ENCODE measurements at places on chromosomes 13 and 19.

DNA sequence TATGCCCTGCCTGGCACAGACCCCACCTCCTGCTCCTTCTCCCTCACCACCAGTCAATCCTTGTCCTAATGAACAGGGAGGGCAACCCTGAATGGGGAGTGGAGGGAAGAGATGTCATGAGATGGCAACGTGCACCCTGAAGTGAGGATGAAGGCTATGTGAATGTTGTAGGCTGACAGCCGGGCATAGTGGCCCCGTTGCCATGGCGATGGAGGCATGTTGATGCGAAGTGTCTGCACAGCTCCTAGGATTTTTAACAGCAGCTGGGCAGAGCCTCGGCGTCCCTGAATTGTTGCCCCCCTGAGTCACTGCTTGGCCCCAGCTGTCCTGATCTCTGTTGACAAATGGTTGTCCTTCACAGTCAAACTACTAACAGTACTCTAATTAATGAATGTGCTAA lies 4.8 kb upstream of the ALOX5AP start:
- DNase-seq, result no peak

- DNase-seq, result peak; percentile 44
Measured at GRCh38 chr13:23384111-23384510, 49.4 kb downstream of the SACS start.

DNA sequence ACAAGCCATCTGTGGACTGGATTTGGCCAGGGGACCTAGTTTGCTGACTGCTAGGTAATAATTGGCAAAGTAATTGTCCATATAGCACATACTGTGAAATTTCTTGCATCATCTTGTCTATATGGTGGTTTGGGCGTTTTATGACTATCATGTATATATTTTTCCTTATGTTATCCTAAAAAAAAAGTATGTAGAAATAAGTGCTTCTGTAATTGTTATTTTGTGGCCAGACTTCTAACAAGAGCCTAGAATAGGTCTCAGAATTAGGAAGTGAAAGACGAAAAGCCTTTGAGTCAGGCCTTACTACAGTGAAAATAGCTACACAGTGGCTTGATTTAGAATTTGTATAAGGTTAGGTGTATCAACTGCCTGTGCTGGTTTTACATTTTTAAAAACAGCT lies 4.2 kb downstream of the FNDC3A start:
- DNase-seq, result no peak

DNA sequence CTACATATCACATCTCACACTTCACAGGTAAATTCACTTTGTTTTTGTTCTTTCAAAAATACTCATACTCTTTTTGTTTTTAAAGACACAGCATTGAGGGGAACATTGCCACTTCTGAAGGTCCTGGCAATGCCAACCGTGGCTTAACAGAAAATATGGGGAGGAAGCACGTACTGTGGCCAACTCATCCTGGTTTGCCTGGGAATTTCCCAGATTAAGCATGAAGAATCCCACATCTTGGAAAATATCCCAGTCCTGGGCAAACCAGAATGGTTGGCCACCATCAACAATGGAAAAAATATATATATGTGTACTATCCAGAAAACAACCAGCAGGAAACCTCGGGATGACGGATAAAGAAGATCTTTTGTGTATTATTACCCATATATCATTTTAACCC lies 1032.2 kb upstream of the SLC10A2 start:
- DNase-seq, result no peak

- no peak for DNase-seq
Measured at GRCh38 chr13:64538711-64539110, 2691.4 kb downstream of the PCDH9 start.

DNA sequence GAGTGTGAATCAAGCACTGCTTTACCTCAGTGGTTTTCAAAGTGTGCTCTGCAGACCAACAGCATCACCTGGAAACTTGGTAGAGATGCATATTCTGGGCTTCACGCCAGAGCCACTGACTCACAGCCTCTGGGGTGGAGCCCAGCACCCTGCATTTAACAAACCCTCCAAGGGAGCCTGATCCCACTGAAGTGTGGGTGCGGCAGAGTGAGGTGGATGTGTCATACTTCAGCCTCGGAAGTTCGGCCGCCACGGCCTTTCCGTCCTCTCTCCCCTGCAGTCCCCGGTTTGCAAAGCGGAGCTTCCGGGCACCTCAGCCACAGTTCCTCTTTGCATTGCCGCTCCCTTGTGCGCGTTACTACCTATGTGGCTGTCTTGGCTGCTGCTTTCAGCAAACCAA lies 33.3 kb upstream of the MICU2 start:
- peak; percentile 29 for DNase-seq

DNA sequence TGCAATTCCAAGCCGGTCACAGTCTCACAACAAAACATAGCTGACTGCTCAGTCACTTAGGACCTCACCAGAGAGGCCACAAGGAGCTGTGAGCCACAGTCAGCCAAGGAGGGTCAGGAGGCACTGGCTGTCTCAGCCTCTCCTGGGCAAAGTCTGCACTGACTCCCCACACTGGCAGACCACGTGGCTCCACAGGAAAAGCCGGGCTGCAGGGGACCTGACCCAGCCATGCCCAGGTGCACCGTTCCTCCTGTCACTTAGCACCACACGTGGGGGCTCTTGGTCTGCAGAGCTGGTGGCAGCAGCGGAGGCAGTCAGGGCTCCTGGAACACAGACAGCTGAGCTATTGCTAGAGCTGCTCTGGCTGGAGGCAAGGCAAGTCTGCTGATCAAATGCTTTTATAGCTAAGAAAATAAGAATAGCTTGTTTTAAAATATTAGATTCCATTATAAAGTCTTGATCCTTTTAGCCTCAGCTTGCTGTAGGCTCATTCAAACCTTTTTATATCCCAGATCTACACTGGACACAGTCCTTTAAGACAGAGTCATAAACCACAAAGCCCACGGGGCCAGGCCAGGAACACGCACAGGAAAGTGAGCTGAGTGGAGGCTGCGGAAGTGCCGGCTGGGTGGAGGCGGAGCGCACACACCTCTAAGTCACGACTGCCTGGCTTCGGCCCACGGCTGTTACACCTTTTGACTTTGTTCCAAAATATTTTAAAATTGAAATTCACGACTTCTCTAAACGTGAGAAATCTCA lies 744.1 kb downstream of the UQCRFS1 start:
- DNase-seq, result peak; percentile 58

GRCh38 chr19:4043401-4043800 lies 23.3 kb downstream of the ZBTB7A start:
- no peak for DNase-seq

DNA sequence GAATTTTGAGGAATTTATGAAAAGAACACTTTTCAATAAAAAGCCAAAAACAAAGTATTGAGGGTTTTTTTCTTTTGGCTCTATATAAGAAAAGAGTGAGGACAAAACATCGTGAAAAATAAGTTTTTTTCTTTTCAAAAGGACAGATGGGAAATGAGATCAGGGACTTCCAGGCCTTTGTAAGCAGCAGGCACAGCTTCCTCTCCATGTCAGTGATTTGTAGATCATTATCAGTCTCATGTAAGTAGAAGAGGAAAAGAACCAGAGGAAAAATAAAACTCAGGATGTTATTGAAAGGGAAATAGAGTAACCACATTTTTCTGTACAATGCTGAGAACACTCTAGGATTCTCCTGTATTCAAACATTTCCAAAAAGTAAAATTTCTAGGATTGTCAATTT lies 29.9 kb downstream of the DOCK9 start:
- DNase-seq, result no peak

GRCh38 chr13:27135023-27135422 lies 36.6 kb downstream of the USP12 start:
- DNase-seq, result no peak

GRCh38 chr13:99797691-99798090 lies 173.9 kb downstream of the ZIC5 start:
- no peak for DNase-seq

DNA sequence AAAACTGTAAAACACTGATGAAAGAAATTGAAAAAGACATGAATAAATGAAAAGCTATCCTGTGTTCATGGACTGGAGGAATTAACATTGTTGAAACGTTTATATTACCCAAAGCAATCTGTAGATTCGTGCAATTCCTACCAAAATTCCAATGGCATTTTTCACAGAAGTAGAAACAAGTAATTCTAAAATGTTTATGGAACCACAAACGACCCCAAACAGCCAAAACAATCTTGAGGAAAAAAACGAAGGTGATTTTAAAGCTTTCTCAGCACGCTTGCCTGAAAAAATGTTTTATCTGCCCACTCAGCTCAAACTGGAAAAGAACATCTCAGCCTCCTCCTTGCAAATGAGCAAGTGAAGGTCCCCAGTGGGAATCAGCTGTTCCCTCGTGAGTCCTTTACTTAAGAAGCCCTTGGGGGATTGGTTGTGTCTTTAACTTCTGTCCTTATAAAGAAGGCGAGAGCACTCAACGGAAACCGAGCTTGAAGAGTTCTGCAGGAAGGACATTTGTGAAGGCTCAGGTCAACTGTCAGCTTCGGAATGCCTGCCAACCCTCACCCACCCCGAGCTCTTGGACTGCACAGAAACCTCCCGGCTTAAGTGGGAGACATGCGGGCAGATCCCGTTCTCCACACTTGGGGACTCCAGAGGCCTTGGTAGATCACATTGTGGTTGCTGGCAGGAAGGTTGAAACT lies 256.0 kb upstream of the IRS2 start:
- DNase-seq, result no peak

DNA sequence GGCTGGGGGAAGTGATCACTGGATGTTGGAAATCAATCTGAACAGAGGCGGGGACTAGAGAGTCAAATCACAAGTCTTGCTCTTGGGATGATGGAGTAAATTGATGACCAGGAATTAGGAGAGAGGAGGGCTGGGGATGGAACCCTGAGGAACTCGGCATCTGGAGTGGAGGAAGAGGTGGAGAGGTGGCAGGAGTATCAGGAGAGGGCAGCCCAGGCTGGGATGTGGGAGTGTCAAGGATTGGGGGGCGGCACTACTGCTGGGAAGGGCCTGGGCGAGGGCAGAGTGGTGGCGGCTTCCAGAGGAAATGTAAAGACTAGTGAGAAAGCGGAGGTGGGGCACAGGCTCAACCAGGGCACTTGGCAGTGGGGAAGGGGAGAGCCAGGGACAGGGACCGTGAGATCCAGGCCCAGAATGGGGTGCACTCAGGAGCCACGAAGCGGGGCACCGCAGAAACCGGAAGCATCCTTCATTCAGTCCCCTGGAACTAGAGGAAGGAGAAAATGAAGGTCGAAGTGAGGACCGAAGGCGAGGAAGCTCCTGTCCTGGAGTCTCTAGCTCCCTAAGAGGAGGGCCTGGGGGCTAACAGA lies 81.2 kb upstream of the GPR183 start:
- DNase-seq, result no peak

GRCh38 chr13:99721606-99722337 lies 220.5 kb downstream of the TM9SF2 start:
- no peak for DNase-seq

DNA sequence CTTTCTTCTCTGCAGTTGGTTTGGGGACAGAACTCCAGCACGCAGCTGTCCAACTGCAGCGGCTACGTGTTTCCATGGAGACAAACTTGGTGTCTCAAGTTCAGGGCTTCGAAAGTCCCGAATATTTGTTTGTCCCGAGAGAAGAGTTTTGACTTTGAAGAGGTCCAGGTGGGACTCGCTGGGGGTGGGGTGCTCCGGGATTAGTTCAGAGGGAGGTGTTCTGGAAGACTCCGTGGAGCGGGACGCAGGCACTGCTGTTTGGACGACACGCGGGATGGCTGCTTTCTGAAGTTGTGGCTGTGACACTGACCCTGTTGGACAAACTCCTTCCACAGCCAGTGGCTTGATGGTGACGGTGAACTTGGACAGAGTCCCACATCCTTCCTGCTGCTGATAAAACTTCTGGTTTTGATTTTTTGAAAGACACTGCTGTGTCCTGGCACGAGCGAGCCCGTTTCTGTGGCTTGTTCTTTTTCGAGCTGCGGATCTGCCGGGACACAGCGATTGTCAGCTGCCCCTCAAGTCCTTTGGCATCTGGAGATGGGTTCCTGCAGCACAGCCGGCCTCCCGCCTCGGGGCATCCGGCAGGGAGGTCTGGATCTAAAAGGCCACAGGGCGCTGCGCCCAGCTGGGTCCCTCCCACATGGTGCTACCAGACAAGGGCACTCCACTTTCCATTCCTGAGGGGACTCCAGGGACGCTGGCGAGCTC lies 15.9 kb upstream of the RANBP3 start:
- DNase-seq, result no peak

DNA sequence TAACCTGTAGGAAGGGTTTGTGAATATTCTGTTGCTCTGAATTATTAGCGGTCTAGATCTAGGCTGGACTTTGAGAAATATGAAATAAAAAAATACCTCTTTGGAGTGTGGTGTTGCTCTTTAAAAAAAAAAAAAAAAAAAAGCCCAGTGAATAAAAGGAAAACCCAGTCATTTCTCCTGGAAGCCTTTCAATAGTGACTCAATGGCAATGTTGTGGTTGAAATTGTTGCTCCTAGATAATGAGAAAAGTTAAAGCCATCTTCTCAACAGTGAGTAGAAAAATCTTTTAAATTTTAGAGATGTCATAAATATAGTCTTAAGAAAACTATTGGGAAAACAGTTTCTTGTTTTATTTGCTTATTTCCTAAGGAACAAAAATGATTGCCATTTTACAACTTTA lies 135.3 kb downstream of the RFC3 start:
- DNase-seq, result peak; percentile 70

Data from GM03348 (cell line).